ENCODE measurements at places on chromosomes 1 and 21.

GRCh38 chr21:43343095-43343991, 83.6 kb downstream of the SIK1 start:
- DNase-seq: no peak

GRCh38 chr1:236618507-236618906, 14.2 kb upstream of the HEATR1 start:
- DNase-seq: no peak

- DNase-seq: no peak
Measured at GRCh38 chr1:188027613-188028012, 1198.9 kb downstream of the PLA2G4A start.

DNA sequence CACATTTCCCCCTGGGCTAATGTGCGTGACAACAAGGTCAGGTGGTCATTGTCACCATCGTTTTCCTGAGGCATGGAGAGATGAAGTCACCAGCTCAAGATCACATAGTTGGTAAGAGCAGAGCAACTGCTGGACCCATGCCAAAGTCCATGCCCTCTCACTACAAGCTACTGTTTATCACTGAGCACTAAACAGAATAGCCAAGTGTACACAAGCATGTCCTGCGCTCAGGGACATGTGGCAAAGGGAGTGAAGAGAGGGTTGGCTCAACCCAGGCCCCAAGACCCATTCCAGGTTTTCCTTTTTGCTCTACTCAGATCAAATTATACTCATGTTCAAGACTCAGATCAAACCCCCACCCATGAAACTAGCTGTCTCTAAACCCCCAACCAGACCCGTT, 20.8 kb downstream of the LRRC52 start:
- DNase-seq: no peak

- no peak for DNase-seq
Measured at GRCh38 chr1:29330856-29331255, 94.5 kb downstream of the PTPRU start.

GRCh38 chr21:37436174-37436573, 69.6 kb downstream of the DYRK1A start:
- no peak for DNase-seq

- no peak for DNase-seq
Measured at GRCh38 chr1:81414488-81415015, 386.2 kb upstream of the ADGRL2 start.

DNA sequence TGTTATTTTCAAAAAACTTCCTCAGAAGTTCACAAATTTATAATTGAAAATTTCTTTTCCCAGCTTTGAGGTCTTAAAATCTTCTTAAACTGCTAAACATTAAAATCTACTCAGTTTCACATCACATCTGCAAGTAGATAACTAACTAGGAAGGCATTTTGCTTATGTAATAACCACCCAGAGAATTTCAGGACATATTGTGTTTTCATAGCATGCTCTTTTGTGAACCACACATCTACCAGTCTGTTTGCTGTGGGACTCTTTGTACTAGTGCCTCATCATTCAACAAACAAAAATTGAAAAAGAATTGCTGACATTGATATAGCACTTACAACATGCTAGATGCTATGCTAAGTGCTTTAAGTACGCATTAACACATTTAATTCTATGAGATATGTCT, 31.6 kb upstream of the C1orf146 start:
- no peak for DNase-seq

DNA sequence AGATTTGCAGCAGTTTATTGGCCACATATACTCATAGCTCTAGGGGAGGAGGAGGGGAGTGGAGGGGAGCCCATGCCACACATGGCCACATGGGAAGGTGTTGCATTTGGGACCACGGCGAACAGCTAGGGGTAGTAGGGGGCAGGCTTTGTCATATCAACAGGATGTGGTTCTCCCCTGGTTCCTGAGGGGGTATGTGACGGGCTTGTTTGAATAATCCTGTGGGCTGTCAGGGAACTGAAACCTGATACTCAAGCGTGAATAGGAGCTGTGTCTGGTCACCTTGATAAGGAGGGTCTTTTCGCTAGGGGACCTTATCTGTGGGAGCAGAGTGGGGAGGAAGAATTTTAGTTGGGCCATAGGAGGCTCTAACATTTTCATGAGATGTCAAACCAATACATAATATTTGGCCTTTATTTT, 264.7 kb downstream of the CTH start:
- DNase-seq: no peak

GRCh38 chr21:36656138-36656537, 42.8 kb upstream of the SIM2 start:
- DNase-seq: no peak

DNA sequence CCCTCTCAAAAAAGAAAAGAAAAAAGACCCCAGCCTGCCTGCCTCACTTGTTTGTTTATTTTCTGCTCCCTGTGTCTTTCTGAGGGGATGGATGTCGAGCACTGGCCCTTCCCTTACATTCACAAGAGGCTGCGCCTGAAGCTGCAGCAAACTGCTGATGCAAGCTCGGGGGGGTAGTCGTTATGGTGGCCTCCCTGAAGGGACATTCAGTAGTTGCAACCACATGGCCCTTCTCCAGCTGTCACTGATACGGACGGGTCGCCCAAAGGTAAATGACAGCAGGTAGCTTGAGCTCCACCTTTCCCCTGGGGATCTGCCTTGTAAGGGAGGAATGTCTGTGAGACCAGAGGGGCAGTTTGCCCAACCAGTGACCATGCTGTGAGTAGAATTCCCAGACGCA, 17.7 kb downstream of the PLEKHM2 start:
- no peak for DNase-seq
